ENCODE measurements at places on chromosomes 2 and 18.

- DNase-seq, result no peak
Observed at GRCh38 chr2:118387509-118387908, 299.2 kb downstream of the INSIG2 start.

DNA sequence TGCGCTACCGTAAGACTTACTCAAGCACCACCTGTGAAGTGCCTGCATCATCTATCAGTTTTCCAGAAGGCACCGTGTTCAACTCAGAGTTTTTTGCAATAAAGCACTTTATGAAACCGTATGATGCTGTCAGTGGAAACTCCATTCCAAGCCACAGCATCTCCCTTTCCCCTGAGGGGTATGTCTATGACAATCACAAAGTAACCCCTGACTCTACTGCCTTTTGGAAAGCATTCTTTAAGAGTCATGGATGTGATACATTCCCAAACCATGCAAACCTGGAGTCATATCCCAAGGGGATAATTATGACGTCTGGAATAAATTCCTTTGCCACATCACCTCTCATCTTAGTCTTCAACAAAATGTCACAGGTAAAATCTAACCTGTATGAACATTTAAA is 39.2 kb downstream of the UNC50 start:
- DNase-seq, result no peak

- DNase-seq, result no peak
Observed at GRCh38 chr2:143833015-143833660, 686.8 kb downstream of the ZEB2 start.

- no peak for DNase-seq
Observed at GRCh38 chr2:211258646-211259335, 702.4 kb downstream of the CPS1 start.

DNA sequence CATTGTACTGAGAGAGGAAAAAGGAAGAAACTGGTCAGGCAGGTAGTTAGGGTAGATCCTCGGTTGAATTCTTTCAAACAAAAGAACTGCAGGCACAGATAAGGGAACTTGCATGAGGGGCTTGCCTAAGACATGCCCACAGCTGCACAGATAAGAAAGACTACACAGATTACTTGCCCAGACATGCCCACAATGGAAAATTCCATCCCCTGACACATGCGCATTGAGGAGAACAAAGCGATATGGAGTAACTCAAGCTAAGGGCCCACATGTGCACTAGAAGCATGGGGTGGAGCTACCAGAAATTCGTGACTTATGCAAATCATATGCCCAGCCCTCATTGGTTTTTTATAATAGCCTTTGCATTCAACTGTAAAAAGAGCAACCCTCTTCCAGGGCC is 181.3 kb upstream of the ZNF521 start:
- no peak for DNase-seq

Data from GM10248 (cell line).